ENCODE measurements at places on chromosomes 7 and 10. TPM values are rescaled to one million over a fixed set of nuclear protein-coding genes. Genes with fewer than 3 reads are reported as not detected.

DNA sequence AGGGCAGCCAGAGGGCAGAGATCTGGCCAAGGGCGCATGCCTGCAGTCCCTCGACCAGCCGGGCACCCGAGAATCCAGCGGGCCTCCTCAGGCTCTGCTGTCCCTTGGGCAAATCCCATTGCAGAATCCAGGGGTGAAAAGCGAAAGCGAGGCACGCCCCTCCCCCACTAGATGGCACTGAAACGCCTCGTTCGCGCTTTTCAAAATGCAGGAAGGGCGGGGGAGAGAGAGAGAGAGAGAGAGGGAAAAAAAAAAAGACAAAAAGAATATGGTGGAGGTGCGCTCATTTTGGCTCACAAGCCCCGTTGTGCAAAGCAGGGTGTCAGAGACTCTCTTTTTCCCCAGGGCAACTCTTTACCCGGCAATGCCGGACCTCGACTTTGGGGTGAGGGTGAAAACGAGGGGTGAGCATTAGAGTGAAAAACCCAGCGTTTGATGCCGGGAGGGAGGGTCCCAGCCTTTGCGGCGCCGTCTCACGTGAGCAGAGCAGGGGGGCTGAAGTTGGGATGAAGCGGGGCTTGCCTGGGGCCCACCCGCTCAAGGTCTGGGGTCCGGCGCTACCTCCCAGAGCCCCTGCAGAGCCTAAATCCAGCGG is 2.5 kb upstream of the TMEM178B start:
- peak; percentile 78 for DNase-seq

DNA sequence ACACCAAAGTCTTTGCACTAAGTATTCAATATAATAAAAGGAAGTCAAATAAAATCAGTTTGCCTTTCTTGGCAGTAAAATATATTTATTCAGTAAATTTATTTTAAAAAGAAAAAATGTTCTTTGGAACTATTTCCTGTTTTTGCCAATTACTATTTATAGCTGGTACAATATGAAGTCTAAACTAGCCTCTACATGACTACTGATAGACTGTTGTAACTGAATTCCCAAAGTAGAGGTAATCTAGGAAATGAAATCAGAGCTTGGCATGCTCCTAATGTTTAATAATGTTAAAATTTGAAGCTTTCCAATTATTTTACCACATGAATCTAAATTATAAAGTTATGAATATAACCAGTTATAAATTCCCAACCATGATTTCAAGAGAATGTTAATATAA is 385.5 kb downstream of the SEMA3D start:
- DNase-seq = no peak

- no peak for DNase-seq
Observed at GRCh38 chr10:99769706-99770105, 12.7 kb upstream of the ABCC2 start.

GRCh38 chr10:11680496-11680895 is 61.7 kb upstream of the ECHDC3 start:
- DNase-seq = no peak

Gene THSD7A
- polyA plus RNA-seq = 0.53 TPM

GRCh38 chr7:23246555-23246954 is at the start of gene GPNMB:
TSS of gene GPNMB (plus strand) at chr7:23246775. CDS start at chr7:23246858, 83 bp downstream.
- DNase-seq = no peak

DNA sequence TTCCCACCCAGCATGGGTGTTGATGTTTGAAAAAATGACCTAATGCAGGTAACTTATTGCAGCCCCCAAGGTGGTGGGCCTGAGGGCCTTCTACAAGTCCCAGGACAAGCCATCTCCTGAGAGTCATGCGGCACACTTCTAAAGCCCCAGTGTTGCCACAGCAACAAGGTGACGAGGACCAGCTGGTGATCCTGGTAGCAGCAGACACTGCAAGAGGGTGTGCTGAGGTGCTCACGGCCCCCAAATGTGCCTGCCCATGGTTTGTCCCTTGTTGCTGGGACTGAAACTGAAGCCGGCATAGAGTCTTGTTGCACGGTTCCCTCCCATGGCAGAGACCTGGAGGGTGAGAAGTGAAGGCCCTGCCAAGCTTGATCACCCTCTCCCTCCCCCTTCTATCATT is 333.2 kb upstream of the MGMT start:
- no peak for DNase-seq

GRCh38 chr10:1464881-1465417 is 272.4 kb downstream of the ADARB2 start:
- no peak for DNase-seq

Gene NKX6-2
- polyA plus RNA-seq = 0.11 TPM

DNA sequence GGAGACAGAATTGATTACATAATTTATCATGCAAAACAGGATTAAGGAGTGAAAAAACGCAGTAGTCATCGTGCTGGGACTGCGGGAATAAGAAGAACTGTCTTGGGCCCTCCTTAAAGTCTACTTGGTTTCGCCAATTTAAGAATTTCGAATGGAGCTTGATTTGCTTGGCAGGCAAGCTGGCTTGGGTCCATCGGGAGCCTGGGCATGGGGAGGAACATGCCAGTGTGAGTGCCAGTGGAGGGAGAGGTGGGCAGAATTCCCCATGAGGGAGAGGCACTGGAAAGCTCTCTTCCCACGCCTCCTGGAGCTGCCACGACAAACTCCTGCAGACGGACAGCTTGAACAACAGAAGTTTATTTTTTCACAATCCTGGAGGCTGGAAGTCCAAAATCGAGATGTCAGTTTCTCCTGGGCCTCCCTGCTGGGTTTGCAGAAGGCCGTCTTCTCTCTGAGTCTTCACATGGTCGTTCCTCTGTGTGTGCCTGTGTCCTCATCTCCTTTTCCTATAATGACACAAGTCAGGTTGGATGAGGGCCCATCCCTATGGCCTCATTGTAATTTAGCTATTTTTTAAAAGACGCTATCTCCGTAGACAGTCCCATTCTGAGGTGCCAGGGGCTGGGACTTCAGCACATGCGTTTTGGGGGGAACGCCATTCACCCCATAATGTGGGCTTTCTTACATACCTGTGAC is 528.7 kb upstream of the DPP6 start:
- no peak for DNase-seq

DNA sequence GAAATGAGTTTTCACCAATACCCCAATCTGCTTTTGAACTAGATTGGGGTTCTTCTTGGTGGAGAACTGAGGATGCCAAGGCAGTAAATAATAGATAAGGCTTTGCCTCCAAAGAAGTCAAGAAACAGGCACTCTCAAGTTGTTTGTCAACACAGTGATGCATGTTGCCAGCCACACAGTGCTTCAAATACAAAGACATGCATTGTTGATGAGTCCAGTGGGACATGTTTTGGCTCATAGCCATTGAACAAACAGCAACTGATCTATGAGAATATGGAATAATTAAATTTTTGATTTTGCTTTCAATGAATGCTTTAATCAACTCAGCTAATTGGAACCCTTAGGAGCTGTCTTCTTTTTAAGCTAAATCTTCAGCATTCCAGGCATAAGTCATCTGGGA is 346.4 kb downstream of the THSD7A start:
- no peak for DNase-seq

Gene CNPY1
- polyA plus RNA-seq = not detected

Gene RGR
- polyA plus RNA-seq = 0.65 TPM

Gene CHST15
- 5.4 TPM for polyA plus RNA-seq

Gene NPC1L1
- polyA plus RNA-seq = 0.02 TPM

Gene PDE6C
- polyA plus RNA-seq = not detected

DNA sequence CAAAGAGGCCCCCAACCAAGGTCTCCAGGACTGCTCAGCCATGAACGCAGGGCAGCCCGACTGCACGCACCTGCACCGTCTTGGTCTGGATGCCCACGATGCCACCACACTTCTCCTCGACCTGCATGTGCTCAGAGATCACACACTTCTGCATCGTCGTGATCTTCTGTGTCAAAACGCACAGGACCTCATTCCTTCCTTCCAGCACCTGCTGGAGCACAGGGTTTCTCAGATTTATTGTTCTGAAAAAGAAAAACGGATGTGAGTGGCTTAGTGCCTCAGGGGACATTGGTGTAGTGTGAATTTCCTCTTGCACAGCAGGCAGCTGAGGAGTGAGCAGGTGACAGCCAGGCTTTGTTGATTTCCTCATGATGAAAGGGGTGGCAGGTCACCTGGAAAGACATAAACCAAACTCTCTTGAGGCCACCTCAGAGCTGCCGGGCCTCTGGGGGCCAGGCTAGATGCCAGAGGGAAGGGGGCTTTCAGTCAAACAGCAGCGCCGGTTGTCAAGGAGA is 38.2 kb downstream of the GSDME start:
- DNase-seq = no peak

Gene LEP
- 0.37 TPM for polyA plus RNA-seq

DNA sequence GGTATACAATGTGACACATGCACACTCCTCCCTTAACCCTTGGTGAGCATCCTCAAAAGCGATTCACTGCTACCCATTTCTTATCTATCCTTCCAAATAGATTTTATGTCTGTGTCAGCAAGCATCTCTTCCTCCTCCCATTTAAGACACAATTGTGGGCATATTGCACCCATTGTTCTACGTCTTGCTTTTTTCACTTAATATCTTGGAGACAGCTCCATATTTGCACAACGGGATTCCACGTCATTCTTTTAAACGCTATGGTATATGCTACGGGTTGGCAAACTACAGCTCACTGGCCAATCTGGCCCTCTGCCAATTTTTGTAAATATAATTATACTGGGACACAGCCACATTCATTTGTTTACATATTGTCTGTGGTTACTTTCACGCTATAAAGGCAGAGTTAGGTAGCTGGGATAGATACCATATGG is 88.6 kb downstream of the RNF216 start:
- DNase-seq = peak; percentile 90

Gene ZCWPW1
- 5.1 TPM for polyA plus RNA-seq

Gene LIPN
- polyA plus RNA-seq = 2.6 TPM

GRCh38 chr10:90741926-90742565 is 115.8 kb downstream of the HTR7 start:
- peak; percentile 6 for DNase-seq

Gene MAT1A
- 0.40 TPM for polyA plus RNA-seq

- no peak for DNase-seq
Observed at GRCh38 chr7:107687656-107688055, 27.0 kb downstream of the SLC26A4 start.

DNA sequence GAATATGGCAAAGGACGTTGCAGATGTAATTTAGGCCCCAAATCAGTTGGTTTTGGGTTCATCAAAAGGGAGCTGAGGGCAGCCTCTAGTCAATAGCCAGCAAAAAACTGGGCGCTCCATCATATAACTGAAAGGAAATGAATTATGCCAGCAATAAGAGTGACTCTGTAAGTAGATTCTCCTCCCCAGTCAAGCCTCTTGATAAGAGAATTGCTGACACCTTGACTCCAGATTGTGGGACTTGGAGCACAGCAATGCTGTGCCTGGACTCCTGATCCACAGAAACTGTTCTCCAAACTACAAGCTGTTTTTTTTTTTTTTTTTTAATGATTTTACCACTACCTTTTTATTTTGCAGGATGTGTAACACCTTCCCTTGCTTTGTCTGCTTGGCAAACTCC is 25.5 kb downstream of the ZFAND4 start:
- DNase-seq = no peak

Gene EVX1
- not detected for polyA plus RNA-seq

Gene PHYH
- polyA plus RNA-seq = 14.8 TPM

- DNase-seq = no peak
Observed at GRCh38 chr7:84202855-84203254, 8.3 kb upstream of the SEMA3A start.

Gene CLCN1
- polyA plus RNA-seq = not detected

DNA sequence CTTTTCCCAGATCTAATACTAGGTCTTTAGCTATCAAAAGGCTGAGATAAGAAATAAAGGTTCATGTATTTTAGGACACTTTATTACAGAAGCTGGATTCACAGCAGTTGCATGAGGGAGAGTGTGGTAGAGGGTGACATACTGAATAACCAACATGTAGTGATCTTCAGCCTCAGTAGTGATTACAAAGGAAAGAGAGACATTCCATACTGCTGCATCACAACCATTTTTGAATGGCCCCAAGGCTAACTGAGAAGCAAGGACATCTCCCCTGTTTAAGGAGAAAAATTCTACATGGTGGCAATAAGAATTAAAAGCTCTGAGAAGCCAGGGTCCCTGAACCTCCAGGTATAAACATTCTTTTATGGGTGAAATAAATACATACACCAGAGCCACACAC is 35.3 kb downstream of the COG5 start:
- DNase-seq = no peak

Gene OR2A5
- polyA plus RNA-seq = not detected
